Peyer's patch (tissue), 4 donors: ENCODE measurements at places on chromosomes 5 and 9. TPM values are rescaled to one million over a fixed set of nuclear protein-coding genes. Genes with fewer than 3 reads are reported as not detected.

DNA sequence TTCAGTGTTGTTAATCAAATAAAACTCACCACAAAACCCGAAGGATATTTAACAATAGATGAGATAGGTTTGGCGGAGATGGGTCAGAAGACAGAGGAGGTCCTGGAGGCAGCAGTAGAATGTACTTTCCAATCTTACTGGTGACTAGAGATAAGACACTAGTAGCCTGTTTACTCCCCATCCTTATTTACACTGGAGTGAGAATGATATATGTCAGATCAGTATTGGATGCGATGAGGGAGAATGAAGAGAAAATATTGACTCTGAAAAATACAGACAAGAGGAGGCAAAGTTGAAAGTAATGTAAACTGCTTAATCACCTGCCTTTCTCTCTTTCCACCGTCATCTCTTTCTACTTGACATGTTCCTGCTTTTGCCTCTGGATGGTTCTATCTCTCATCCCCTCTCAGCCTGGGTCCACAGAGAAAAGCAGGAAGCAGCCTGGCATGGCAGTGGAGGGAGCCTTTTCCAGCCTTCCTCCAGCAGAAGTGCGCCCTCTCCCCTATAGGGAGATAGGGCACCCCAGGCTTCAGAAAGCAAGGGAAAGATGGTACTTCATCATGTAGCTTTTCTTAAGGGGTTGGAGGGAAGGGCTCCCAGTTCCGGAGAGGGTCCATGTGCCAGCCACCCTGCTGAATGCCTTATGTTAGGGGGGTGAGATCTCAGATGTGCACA is 11.1 kb downstream of the PALM2AKAP2 start:
- H3K4me3 ChIP-seq: no peak overlapping the region
- DNase-seq: no peak
- no peaks in the 10 kb centered on the region for H3K4me1 ChIP-seq
- H3K36me3 ChIP-seq: no peaks in the 10 kb centered on the region

GRCh38 chr9:111821006-111821528 is 26.3 kb upstream of the SHOC1 start:
- no peaks in the 10 kb centered on the region for H3K4me1 ChIP-seq
- H3K27me3 ChIP-seq: no peaks in the 10 kb centered on the region
- no peak overlapping the region for H3K4me3 ChIP-seq
- DNase-seq: no peak
- no peak overlapping the region for H3K27ac ChIP-seq

DNA sequence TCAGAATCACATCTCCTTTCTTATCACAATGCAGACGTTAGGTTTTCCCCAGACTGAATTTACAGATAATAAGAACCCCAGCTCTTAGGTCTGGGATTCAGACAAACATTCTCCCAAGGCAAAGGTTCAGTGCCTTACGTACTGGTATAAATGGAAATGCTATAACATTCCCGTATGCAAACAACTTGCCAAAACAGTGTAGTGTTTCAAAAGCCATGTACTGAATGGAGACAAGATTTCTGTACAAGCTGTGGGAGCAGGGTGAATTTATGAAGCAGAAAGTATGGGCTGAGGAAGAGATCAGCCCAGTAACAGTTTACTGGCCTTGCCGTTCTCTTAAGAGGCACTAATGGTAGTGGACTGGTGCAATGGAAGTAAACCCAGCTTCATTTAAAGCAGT is 225.5 kb upstream of the ZNF462 start:
- H3K4me1 ChIP-seq: no peaks in the 10 kb centered on the region
- no peak for DNase-seq
- no peaks in the 10 kb centered on the region for H3K36me3 ChIP-seq
- no peak overlapping the region for H3K27ac ChIP-seq

DNA sequence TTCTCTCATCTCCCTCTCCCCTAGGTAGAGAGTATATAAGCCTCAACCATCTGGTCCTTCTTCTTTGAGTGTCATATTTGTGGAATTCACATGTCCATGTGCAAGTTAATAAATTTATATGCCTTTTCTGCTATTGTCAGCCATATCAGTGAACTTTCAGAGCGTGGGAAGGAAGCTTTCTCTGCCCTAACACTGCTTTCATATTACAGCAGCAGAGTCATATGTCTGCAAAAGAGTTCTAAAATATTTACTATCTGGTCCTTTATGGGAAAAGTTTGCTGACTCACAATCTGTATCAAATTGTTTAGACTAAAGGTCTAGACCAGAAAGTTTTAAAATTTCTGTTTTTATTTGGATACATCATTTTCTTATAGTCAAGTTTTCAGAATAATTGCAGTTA is 669.0 kb downstream of the LRRC70 start:
- no peaks in the 10 kb centered on the region for H3K36me3 ChIP-seq
- no peaks in the 10 kb centered on the region for H3K4me1 ChIP-seq
- no peak overlapping the region for H3K4me3 ChIP-seq
- DNase-seq: no peak
- no peaks in the 10 kb centered on the region for H3K27me3 ChIP-seq

GRCh38 chr5:119363936-119364335 is 8.1 kb downstream of the TNFAIP8 start:
- H3K27me3 ChIP-seq: no peaks in the 10 kb centered on the region
- peaks cover 22% of the 10 kb centered on the region for H3K4me1 ChIP-seq
- DNase-seq: no peak
- no peak overlapping the region for H3K4me3 ChIP-seq
- no peaks in the 10 kb centered on the region for H3K36me3 ChIP-seq

DNA sequence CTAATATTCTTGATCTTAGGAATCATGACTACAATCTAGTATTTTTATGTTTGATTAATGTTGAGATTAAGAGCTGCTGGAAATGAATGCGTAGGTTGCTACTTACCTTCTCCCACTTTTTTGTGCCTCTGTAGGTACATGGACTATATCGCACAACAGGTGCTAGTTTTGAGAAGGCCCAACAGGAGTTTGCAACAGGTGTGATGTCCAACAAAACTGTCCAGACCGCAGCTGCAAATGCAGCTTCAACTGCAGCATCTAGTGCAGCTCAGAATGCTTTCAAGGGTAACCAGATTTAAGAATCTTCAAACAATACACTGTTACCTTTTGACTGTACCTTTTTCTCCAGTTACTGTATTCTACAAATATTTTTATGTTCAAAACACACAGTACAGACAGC is 115.0 kb downstream of the SCAMP1 start:
- H3K4me3 ChIP-seq: no peak overlapping the region
- no peaks in the 10 kb centered on the region for H3K4me1 ChIP-seq
- H3K27ac ChIP-seq: no peak overlapping the region
- no peak for DNase-seq
- H3K36me3 ChIP-seq: no peaks in the 10 kb centered on the region

- DNase-seq: no peak
- H3K4me1 ChIP-seq: no peaks in the 10 kb centered on the region
- H3K4me3 ChIP-seq: no peak overlapping the region
- no peaks in the 10 kb centered on the region for H3K27me3 ChIP-seq
- H3K36me3 ChIP-seq: no peaks in the 10 kb centered on the region
Observed at GRCh38 chr9:75911390-75911789, 20.9 kb downstream of the PCSK5 start.

GRCh38 chr5:38780945-38781344 is 64.9 kb upstream of the OSMR start:
- no peaks in the 10 kb centered on the region for H3K4me1 ChIP-seq
- H3K27me3 ChIP-seq: no peaks in the 10 kb centered on the region
- H3K4me3 ChIP-seq: no peak overlapping the region

GRCh38 chr9:114412048-114412683 is 24.4 kb upstream of the AKNA start:
- H3K27ac ChIP-seq: no peak overlapping the region
- H3K4me1 ChIP-seq: no peaks in the 10 kb centered on the region
- DNase-seq: no peak
- H3K27me3 ChIP-seq: no peaks in the 10 kb centered on the region
- H3K4me3 ChIP-seq: no peak overlapping the region
- no peaks in the 10 kb centered on the region for H3K36me3 ChIP-seq

- no peak overlapping the region for H3K27ac ChIP-seq
- H3K36me3 ChIP-seq: no peaks in the 10 kb centered on the region
- no peak overlapping the region for H3K4me3 ChIP-seq
- peaks cover 11% of the 10 kb centered on the region for H3K4me1 ChIP-seq
- H3K27me3 ChIP-seq: no peaks in the 10 kb centered on the region
Observed at GRCh38 chr5:68000805-68001204, 214.8 kb upstream of the PIK3R1 start.

- DNase-seq: no peak
- no peak overlapping the region for H3K27ac ChIP-seq
- no peak overlapping the region for H3K4me3 ChIP-seq
Observed at GRCh38 chr5:153237671-153238332, 252.7 kb upstream of the GRIA1 start.

BAG1 gene
- 61.0 TPM for total RNA-seq

IFNA13 gene
- total RNA-seq: not detected

KIF27 gene
- total RNA-seq: 9.7 TPM

PCDHGB1 gene
- not detected for total RNA-seq
